ENCODE measurements at places on chromosomes 11 and 22.
A peak's percentile ranks its signal among the peaks of the same experiment; 100 is the strongest.

DNA sequence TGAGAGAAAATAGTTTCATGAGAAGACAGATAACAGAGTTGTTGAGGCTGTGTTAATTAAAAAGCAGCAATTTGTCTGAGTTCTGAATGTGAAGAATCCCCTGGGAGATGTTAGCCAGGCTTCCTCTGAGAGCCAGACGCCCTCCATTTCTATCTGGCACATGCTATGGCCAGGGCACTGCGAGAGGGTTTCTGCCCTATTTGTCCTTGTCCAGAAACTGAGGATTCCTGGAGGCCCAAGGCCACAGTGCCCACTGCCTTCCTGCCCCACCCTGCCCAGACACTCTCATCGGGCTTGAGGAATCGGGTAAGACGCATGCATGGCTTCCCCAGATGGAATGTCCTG lies 484.6 kb downstream of the OPCML start:
- DNase-seq = no peak

GRCh38 chr11:100791860-100792259 lies 104.8 kb downstream of the ARHGAP42 start:
- no peak for DNase-seq

DNA sequence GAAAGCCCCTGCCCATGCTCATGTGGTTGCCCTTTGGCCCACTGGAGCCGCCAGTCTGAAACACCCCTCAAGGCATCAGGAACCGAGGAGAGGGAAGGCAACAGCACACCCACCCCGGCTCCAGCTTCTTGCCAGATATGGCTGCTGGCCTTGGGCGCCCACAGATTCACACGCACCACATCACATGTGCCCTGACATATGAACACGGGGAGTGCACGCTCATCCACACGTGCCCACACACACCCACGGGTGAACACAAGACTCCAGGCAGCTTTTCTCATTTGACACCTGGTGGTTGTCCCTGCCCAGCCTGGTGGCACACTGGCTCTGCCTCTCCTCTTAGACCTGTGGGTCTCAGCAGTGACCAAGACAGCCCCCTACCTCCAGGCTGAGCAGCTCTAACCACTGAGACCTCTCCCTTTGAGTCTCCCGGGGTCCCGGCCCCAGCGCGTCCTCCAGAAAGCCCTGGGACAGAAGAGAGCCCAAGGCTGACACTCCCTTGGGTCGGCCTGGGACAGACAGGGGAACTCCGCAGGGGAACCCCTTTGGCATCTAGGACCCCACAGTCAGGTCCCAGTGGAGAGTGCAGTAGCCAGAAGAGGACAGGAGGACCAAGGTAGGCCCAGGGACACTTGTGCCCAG lies 2.7 kb upstream of the MAPK12 start:
- no peak for DNase-seq

GRCh38 chr11:76339221-76339620 lies 41.7 kb downstream of the THAP12 start:
- DNase-seq = no peak

DNA sequence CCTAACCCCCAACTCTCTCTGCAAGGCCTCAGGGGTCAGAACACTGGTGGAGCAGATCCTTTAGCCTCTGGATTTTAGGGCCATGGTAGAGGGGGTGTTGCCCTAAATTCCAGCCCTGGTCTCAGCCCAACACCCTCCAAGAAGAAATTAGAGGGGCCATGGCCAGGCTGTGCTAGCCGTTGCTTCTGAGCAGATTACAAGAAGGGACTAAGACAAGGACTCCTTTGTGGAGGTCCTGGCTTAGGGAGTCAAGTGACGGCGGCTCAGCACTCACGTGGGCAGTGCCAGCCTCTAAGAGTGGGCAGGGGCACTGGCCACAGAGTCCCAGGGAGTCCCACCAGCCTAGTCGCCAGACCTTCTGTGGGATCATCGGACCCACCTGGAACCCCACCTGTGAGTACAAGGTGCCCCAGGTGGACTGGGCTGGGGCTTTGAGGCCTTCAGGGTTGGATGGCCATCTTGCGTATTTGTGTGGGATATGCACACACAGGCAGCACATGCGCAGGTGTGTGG lies at the start of gene BEST1:
BEST1 (plus strand) TSS at position 317 of the 513 bp plus-strand sequence. CDS start 1,456 bp downstream, outside the sequence.
- no peak for DNase-seq

- DNase-seq = no peak
These were observed 128.8 kb downstream of the NTM start for GRCh38 chr11:131499199-131499598.

GRCh38 chr22:25514436-25515180 lies 49.9 kb upstream of the GRK3 start:
- DNase-seq = no peak

- DNase-seq = no peak
These were observed 454.0 kb upstream of the DDI1 start for GRCh38 chr11:103582351-103582909.

DNA sequence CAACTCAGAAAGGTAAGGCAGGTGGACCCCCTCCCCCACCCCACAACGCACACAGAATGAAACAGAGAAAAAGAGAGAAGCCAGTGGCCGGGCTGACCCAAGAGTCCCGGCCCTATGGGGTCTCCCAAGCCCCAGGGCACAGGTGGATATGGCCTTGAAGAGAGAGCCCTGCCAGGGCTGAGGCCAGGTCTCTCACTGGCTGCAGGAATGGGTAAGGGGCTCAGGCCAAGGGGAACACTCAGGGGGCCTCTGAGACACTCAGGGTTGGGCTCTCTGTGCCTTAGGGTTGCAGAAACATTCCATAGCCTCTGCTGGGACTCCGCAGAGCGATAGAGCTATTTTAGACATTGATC lies 98.0 kb downstream of the PDE2A start:
- DNase-seq = no peak

- no peak for DNase-seq
These were observed 302.0 kb downstream of the TBC1D22A start for GRCh38 chr22:47064416-47064815.

DNA sequence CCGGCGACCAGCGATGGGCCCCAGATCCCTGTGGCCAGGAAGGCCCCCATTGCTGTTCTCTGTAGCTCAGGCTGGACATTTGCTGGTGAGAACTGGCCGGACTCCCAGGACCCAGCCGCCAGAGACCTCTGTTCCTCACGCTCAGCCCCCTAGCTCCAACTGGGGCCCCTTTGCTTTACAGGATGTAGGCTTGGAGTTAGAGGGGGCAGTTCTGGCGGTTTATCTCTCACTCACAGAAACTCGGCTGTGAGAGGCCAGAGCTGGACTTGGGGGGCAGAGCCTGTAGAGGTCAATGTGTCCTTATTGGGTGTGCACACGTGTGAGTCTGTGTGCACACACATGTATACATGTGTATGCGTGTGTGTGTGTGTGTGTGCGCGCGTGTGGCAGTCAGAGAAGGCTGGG lies 502 bp downstream of the SMIM38 start:
- DNase-seq = no peak

DNA sequence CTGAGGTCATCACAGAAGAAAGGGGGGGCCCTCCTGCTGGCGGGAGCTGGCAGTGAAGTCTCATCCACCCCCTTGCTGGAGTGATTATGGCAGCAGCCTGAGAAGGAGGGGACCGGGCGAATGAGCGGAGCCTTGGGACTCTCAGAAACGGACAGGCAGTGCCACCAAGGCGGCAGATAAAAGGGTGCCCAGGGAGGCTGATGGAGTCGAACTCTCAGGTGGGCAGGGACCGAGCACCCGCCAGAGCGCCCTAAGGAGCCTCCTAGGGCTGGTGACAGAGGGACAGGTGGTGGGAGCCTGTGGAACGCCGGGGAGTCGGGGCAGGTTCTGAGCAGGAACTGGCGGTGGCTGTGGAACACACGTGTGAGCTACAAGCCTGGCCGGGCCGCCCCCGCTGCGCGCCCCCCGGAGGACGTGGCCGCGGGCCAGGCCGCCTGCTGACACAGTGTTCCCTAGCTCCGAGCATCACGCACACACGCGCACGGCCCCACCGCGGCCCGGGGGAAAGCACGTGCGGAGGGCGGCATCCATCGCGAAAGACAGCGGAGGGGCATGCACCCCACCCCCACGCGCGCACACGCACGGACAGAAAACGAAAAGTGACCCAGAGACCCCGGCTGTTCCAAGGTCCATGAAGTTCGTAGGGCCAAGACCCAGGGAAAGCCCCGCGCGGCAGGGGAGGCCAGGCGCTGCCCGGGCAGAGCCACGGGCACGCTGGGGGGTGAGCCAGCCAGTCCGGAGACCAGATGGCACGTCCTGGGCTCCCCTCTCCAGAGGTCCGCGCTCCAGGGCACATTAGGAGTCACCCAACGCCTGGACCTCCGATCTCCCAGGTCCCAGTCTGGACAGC lies 1.0 kb downstream of the VWCE start:
- DNase-seq = peak; percentile 50

DNA sequence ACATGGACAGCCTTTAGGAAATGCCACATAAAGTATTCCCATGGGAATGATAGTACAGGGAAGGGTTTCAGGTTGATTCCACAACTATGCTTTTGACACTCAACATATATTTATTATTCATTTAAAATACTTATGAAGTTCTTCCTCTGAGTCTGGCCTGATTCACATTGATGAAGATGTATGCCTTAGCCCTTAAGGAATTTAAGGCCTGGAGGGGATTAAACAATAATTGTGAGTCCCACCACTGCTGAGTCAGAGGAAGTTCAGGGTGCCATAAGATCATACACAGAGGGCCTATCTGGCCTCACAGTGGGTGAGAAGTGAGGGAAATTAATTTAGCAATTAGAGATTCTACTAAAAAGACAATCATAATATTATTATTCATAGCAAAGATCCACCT lies 161.1 kb upstream of the SNX19 start:
- DNase-seq = no peak

DNA sequence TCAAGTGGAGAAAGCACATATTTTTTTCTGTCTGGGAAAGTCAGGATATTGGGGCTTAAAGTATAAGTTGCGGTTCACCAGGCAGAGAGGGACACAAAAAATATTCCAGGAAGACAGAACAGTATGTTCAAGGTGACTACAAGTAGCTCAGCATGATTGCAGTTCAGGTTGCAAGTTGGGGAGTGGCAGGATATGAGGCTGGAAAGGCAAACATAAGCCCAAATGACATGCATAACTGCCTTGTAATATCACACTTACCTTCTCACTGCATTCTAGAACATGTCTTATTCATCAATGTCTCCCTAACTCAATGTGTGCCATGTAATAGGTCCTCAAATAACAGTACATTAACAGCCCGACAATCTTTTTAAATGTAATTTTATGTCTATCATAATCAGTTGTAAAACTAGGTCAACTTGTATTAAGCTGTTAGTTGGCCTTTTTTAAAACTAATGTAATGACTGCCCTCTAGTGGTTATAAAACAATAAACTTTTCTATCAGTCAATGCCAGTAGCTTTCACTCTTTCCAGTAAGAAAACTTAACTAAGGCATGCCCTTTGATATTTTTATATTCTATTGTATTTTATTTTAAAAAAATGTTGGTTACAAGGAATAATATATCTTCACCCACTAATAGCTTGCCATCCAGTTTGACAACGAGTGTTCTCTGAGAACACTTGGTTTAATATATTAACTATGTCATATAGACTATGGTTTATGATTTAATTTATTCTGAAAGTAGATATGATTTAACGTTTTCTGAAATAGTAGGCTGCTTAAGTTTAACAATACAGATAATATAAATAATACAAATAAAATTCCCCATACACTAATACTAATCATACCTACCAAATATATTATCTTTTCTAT lies 39.4 kb upstream of the CFAP300 start:
- DNase-seq = no peak

DNA sequence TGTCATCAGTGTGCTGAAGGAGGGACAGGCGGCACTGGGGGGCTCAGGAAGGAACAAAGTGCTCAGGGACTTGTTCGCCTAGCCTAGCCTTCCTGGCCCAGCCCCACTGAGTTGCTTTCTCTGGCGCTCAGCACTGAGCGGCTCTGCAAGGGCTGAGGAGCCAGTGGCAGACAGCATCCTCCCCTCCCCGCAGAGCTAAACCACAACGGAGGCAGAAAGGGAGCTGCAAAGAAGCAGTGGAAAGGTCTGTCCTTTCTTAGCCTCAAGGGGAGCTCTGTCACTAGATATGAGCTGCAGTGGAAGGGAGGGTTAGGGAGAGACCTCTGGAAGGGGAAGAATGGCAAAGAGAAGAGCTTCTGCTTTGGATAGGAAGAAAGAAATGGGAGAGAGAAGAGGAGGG lies 89.7 kb upstream of the PHOX2A start:
- no peak for DNase-seq

DNA sequence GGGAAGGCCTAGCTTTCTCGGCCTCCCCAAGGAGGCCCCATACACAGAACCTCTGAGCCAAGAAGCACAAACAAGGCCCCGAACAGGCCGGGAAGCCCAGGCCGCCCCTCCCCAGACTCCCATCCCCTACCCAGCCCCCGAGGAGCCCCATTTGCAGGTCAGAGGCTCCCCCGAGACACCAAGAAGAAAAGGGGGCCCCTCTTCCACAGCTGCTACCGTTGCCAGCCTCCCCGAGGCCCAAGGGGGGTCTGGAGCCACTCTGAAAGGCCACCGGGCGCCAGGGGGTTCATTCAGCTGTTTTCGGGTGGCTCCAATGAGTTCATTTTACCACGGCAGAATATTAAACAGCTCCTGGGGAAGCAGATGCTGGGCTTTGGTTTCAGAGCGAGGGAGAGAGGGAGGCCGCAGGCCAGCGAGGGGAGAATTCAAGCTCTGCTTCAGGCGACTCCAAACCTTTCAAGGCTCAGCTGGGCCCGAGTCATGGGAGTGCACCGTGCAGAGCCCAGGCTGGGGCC lies 28.5 kb downstream of the MN1 start:
- no peak for DNase-seq

DNA sequence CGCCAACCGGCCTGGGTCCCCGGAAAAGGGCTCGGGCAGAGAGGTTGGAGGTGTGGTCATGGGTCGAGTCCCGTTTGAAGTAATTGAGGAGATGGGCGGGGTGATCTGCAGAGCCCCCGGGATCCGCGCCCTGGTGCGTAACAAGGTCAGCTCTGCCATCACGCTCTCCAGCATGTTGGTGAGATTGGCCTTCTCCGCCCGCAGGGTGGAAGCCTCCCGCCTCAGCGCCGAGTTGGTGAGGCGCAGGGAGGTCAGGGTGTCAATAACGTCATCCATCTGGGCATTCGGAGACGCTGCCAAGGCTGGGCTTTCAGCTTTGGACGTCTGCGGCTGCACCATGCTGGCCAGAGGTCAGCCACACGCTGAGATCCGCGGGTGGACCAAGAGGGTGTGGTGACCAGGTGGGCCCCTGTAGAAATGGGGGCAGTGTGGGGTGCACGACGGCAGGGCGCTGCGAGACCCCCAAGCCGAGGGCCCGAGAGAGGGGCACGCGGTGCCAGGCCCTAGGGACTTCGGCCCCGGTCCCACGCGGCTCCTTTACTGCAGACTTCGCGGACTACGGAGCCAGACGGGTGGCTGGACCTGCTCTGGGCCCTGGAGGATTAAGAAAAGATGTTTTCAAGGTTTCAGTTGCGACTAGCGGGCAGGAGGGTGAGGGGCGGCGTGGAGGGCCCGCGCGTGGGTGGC lies 672 bp downstream of the RTL6 start:
- no peak for DNase-seq

- DNase-seq = no peak
These were observed 83.6 kb downstream of the FLI1 start for GRCh38 chr11:128777369-128778011.

- no peak for DNase-seq
These were observed 299.6 kb downstream of the KIRREL3 start for GRCh38 chr11:126700768-126701519.

DNA sequence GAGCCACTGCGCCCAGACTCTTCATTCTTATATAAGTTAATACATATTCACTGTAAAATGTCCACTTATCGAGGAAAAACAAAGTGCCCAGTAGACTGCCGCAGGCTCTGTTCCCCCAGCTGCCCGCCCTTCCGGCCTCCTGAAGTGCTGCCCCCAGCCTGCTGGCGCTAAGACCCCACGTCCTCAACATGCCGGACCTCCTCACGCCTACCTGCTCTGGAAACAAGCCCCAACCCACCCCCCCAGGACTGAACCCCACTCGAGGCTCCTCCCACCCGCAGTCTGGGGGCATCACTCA lies 1.1 kb downstream of the GATD1 start:
- no peak for DNase-seq

Measured in stimulated activated CD8-positive, alpha-beta memory T cell treated with anti-CD3 and anti-CD28 coated beads, Interleukin-2, amount 100 ng/mL, for 48 hours (primary cell).